ENCODE measurements at places on chromosomes 11 and 22.
A peak's percentile ranks its signal among the peaks of the same experiment; 100 is the strongest.

DNA sequence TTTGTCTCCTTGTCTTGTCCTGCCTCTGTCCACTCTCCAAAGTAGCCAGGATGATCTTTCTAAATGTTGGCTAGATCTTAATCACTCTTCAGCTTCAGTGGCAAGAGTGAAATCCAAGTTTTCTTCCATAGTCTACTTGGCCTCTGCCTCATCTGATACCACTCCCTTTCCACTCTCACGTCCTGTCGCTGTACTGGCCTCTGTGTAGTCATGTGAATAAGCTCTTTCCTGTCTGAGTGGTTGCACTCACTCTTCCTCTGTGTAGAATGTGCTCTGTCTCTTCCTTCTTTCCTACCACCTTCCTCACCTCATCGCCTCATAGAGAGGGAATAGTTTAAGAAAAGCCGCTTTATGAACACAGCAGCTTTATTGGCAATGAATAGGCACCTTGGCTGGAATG is 86.5 kb downstream of the WNT11 start:
- DNase-seq, result no peak

GRCh38 chr11:75311858-75312288 is 39.6 kb downstream of the ARRB1 start:
- DNase-seq, result peak; percentile 44

DNA sequence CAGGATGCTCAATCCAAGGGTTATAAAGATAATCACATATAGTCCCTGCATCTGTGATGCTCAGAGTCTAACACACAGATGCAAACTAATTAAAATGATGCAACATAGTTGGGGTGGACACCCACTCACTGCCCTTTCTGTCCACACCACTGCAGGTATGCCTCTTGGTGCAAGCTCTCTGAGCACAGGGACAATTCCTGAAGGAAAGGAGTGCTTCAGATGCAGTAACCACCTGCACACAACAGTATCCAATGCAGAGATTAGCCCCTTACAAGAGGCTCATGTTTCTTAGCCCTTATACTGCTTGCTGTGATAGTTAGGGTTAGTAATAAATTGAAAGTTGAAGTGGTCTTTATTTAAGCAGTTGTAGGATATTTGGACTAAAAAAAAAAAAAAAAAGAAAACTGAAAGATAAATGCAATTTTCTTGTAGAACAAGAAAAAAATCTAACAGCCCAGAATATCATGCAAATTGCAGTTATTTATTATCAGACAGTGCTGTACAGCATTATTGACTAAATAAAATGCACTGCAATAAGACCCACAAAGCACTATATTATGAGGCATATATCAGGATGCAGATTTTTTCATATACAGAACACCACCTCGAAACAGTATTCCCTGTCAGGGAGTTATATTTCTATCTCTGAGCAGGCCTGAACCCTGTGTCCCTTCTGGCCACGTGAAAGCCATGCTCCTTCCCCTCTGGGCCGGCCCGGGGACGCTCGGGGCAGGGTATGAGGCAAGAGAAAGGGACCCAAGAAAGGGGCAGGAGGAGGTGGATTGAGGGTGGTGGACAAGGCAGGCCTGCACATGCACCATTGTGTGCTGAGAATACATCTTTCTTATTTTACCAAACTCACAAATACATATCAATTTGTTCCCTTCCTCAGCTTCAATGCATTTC is 260.2 kb downstream of the OPCML start:
- DNase-seq, result no peak

GRCh38 chr11:26834601-26835000 is 112.7 kb upstream of the SLC5A12 start:
- no peak for DNase-seq

- no peak for DNase-seq
Measured at GRCh38 chr22:42368379-42369249, 63.6 kb downstream of the NFAM1 start.

DNA sequence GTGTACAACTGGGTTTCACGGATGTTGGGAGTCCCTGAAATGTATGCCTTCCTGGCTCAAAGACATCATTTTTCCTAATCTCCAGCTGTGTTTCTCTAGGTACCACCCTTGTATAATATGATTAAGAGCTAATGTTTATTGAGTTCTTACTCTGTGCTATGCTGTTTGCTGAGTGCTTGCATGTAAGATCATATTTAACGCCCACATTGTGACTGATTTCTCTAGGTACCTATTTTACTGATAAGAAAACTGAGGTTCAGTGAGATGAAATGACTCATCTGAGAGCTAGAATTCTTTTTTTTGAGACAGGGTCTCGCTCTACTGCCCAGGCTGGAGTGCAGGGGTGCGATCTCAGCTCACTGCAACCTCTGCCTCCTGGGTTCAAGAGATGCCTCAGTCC is 42.6 kb downstream of the FAM227A start:
- no peak for DNase-seq

DNA sequence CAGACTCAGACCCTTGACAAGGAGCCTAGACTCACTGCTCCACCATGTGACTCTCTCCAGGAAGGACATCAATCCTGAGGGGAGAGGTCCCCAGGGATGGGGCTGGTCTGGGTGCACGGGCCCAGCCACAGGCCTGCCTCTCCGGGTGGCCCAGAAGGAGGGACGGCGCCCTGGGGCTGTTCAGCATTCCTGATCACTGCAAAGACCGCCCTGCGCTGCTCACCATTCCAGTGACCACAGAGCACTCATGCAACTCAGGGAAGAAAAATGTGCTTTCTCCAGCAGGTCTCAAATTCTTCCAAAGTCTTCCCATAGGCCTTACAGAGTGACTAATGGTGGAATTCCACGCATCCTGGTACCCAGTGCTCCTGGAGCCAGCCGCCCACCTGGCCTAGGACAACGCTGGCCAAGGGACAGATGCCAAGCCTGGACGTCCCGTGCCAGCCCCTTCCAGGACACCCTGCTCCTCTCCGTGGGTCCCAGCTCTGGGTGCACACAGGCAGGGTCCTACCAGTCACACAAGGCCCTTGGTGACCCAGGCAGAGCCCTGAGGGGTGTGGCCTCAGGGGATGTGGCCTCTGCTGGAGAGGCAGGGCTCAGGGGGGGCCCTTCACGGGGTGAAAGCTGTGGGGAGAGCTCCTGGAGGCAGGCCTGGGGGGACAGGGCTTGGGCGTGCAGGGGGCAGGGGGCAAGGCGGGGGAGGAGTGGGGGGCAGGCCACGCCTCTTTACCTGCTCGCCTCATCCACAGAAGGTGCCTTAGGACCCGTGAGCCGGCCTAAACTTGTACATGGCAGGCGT is 178.8 kb downstream of the IGLL1 start:
- no peak for DNase-seq

DNA sequence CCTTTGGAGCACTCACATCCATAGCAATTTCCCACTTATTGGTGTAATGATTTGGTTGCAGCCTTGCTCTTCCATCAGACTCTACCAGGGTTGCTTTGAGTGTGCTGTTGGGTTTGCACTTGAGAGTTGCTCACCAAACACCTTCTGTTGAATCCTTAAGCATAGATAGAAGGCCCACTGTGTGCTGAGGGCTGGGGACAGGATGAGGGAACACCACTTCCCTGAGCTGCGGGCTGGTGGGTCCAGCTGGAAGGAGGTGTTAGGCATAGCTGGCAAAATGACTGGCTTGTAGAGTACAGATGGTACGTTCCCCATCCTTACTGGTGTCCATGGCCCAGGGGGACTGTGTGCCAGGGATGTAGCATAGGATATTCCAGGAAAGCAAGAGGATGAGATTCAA is 3.9 kb downstream of the PRDM11 start:
- no peak for DNase-seq

DNA sequence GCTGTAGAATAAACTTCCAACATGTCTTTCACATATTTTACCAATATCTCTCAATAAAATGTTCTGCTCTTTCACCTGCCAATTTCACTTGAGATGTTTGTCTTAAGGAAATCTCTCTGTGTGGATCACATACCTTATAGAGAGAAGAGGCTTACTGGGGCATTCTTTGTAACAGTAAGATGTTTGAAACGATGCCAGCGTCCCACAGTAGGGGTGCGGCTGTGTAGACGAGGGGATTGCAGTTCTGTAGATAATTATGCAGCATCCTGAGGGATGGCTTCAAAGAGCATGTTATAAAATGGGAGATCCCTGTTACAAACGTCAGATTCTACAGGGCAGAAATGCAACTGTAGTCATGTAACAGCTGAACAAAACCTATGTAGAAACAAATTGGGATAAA is 200.0 kb downstream of the TBC1D22A start:
- no peak for DNase-seq

DNA sequence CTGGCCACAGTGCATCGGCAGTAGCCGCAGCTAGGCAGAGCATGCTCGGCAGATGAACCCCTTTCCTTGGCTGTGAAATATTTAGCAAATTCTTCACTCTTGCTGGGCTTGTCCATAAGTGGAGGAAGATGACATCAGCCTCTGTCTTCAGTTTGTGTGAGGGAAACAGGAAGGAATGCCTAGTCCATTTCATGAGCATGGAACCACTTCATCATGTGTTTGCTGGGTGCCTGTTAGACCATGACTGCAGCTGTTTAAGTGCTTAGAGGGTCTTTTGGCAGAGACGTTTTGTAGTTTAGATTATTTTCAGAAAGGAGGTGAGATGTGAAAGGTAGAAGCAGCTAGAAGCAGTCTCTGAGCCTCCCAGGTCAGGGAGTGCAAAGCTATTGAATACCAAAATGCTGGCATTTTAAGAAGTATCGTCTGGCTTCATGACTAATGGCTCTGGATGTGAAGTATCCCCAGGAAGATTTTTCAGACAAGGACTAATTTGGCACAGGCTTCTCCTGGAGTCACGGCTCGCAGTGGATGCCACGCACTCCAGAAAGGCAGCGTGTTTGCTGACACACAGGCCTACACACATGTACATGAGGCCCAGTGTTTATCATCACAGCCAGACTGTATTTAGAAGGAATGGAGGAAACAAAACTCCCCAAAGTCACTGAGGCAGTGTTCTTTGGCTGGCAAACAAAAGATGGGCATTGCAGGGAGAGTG is 43.1 kb upstream of the GRAMD1B start:
- DNase-seq, result no peak

DNA sequence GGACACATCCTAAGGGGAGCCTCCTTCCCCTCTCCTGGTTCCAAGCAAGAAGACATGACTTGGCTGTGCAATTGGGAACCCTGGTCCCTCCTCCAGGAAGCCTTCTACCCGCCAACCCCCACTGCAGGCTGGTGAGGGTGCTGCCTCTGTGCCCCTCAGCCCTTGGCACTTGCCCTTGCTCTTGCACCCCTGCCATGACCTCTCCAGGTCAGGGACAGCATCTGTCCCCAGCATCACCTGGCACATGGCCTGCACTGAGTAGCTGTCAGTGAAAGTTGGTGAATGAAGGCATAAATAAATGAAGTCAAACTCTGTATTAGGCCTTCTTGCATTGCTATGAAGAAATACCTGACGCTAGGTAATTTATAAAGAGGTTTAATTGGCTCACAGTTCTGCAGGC is 1.9 kb upstream of the GTSE1 start:
- DNase-seq, result no peak

GRCh38 chr22:35376728-35377472 is 4.0 kb upstream of the HMOX1 start:
- DNase-seq, result peak; percentile 98

- DNase-seq, result no peak
Measured at GRCh38 chr11:74949753-74950137, 679 bp downstream of the SPCS2 start.

DNA sequence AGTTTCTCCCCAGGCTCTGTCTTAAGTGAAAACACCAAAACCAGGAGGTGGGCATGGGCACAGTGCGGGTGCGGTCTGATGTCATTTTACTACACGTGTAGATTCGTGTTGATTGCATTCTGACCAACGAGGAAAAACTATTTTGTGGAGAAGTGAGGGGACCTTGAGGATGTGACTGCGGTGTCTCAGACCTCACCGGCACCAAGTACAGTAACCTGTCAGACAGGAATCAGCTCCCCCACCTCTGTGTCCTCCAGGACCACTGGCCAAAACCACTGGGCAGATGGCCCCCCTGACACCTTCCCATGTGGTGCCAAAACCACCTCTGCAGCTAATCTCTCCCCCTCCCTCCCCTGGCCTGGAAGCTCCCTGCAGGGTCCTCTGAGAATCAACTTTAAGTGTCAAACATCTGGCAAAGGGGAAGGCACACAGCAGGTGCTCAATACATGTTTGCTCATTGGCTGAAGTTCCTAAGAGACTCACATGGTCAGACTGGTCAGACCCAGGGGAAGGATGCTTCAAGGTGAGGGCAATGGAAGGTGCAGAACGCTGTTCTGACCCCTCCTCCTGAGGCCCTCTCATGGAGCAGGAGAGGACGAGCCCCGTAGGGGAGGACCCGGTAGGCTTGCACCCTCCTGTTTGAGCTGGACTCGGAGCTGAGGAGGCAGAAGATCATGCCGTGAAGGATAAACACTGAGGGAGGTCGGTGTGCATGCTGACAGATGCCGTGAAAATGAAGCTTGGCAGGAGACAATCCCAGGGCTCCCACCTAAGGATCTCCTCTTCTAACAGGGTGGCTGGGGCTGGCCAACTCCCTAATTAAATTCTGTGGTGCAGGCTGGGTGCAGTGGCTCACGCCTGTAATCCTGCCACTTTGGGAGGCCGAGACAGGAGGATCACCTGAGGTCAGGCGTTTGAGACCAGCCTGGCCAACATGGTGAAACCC is 129.9 kb downstream of the MPPED1 start:
- DNase-seq, result no peak

DNA sequence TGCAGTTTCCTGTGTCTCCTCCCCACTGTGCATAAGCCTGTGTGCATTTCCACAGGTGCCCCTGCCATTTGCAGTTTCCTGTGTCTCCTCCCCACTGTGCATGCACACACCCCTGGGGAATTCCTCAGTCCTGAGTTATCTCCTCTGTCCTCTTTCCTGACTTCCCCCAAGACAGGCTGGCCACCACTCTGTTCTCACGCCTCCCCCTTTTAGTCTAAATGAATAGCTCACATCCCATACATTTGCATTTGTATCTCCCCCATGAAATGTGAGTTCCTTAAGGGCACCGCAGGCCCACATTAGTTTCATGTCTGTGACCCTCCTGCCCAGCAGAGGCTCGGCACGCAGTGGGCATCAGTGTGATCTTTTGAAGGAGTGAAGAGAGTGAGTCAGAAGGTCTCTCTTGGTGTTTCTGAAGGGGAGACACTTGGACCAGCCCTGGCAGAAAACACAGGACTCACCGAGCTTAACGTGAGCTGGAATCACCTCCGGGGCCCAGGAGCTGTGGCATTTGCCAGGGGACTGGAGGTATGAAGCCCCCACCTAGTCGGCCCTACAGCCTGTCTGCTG is 6.2 kb downstream of the LRRC74B start:
- no peak for DNase-seq

- DNase-seq, result no peak
Measured at GRCh38 chr11:44005956-44006355, 41.8 kb upstream of the ACCSL start.

DNA sequence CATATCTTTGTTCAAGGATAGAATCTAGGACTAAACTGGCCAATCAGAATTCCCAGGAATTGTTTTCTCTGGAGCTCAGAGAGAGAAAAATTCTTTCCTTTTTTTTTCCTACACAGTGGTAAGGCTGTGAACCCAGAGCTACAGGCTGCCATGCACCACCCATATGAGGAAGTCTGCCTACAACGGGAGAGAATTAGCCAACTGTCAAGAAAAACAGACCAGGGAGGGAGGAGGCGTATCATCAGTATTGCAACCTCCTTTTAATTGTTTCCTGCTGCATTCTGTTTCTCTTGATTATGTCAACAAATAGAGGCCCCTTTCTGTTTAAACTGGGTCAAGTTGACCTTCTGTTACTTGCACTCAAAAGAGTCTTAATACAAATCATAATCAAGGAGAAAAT is 176.5 kb upstream of the UBASH3B start:
- no peak for DNase-seq

All from smooth muscle cell of the brain vasculature (primary cell).